ENCODE measurements at places on chromosomes 6 and 20.

GRCh38 chr6:165746331-165746730 is 83.3 kb upstream of the PDE10A start:
- DNase-seq: no peak

DNA sequence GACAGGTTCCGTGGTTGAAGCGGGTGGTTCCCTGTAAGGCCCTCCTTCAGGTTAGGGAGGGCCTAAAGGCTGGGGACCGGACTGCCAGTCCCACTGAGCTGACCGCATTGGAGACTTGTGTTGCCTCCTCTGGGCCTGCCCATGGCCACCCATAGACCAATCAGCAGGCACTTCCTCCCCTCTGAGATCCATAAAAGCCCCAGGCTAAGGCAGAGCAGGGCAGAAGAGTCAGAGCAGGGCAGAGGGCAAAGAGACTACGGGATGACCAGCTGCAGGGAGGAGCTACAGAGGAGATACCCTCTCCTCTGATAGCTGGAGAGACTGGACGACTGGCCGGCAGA is 537.4 kb downstream of the TENT5A start:
- DNase-seq: no peak

GRCh38 chr20:41360831-41361756 is 5.5 kb downstream of the EMILIN3 start:
- DNase-seq: no peak

DNA sequence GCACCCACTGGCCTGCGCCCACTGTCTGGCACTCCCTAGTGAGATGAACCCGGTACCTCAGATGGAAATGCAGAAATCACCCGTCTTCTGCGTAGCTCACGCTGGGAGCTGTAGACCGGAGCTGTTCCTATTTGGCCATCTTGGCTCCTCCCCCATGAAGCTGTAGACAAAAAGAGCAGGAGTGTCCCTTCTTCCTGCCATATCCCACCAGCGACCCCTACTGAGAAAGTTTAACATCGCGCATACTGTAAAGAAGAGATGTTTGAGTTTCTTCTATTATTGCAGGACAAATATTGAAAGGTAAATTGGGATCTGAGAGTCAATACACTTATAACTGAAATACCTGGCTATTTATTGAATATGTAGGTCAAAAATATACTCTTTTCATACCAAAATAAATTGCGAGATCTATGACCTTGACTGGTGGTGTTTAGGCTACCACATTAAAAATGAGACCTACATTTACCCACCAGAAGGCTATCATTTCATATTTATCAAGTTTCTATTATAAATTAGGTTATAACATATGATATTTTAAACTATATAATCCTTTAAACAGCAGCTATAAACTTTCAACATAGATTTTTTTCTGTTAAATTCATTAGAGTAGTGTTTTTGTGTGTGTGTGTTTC is 586.3 kb downstream of the HTR1B start:
- no peak for DNase-seq

- no peak for DNase-seq
These were observed 149.7 kb downstream of the TFAP2C start for GRCh38 chr20:56778765-56779195.

DNA sequence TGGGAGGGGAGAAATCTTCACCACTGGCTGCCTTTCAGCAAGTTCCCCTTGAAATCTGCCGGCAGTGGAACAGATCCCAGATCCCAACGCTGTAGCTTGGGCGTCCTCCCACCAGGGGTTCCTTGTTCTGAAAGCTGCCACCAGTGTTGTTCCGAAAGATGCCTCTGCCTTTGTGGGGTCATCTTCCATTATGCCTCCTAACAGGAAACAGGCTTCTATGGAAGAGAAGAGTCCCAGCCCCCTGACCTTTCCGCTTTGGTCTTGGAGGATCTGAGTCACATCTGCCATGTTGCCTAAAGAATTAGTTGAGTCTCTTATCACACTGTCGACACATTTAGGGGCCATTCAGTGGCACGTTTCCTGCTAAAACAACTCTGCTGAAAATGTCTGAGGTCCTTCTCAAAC is 57.5 kb upstream of the NFATC2 start:
- no peak for DNase-seq

GRCh38 chr6:81900616-81901015 is 148.1 kb upstream of the TENT5A start:
- no peak for DNase-seq

- DNase-seq: no peak
These were observed 36.6 kb upstream of the HIVEP1 start for GRCh38 chr6:11975353-11975977.

DNA sequence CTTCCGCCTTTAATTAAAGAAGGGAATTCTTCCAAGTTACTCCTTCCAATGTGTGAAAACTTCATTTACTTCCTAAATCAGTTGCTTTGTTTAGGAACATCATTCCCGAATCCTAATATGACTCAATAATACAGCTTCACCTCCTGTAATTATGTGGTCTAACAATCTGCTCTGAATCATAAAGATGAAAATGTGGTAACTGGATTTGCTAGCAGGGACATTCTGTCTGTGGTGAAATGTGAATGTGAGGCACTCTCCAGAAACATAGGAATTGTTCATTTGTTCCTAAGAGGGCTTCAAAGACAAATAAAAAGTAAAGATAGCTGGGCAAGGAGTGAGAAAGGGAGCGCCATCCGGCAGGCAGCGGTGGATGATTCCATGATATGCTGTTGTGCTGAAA is 678.1 kb downstream of the KIF16B start:
- no peak for DNase-seq

GRCh38 chr6:158649289-158650143 is at the start of gene SYTL3:
SYTL3 (plus strand) TSS chr6:158650054; CDS start chr6:158663269, 13,215 bp downstream.
- no peak for DNase-seq

DNA sequence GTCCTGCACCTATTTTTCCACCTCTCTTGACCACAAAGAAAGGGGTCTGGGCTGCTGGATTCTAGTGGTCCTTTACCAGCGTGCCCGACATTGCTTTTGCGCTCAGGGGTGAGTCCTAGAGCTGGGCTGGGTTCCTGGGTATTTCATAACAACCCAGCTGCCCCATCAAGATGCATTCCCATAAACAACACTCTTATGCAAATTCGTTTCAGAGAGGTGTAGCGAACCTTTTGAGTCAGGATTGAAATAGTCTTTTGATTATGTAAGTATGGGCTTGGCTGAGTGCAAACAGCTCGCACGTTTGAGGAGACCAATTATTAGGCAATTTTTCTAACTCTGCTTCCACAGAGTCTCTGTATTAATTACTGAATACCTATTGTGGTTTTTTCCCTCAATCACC is 13.7 kb downstream of the ACOT13 start:
- no peak for DNase-seq

- DNase-seq: no peak
These were observed 38.2 kb downstream of the SPDEF start for GRCh38 chr6:34517966-34518365.

- no peak for DNase-seq
These were observed 54.7 kb upstream of the PDE7B start for GRCh38 chr6:135796643-135797305.

Data from tibial nerve (tissue), 4 donors.